Activated CD8-positive, alpha-beta T cell treated with anti-CD3 and anti-CD28 coated beads, Interleukin-2, amount 10 ng/mL, durations not matched to agents 7 days and 5 days (primary cell): ENCODE measurements at places on chromosomes 4 and X.

DNA sequence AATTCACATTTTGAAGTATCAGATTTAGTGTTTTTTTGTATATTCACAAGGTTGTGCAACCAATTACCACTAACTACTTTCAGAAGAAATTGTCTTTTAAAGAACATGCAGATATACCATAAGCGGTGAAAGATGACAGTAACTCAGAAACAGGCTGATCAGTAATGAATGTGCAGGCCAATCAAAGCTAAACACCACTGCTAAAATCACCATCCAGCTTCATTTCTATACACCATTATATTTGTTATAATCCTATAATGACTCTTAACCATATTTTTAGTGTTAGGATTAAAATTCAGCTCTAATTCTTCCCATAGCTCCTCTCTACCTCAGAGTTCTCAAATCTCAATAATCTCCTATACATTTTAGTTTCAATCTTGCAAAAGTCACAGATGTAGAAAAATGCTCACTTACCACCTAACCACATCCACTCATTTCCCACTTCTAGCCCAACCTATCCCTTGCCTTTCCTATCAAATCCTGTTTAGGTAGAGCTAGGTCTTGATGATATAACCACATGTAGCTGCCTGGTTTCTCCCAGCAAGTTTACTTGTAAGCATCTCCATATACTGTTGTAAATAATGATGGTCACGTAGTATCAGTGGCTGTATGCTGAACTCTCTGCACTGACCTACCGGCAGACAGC lies 16.6 kb downstream of the COQ2 start:
- H3K4me1 ChIP-seq: peaks cover 19% of the 10 kb centered on the region
- H3K36me3 ChIP-seq: peaks cover 45% of the 10 kb centered on the region
- DNase-seq: no peak
- H3K4me3 ChIP-seq: no peak overlapping the region
- no peak overlapping the region for H3K27ac ChIP-seq

- no peaks in the 10 kb centered on the region for H3K36me3 ChIP-seq
- no peaks in the 10 kb centered on the region for H3K4me1 ChIP-seq
- H3K27ac ChIP-seq: no peak overlapping the region
These were observed 46.1 kb downstream of the LAS1L start for GRCh38 chrX:65488495-65488894.

GRCh38 chr4:129514852-129515251 lies 418.9 kb downstream of the C4orf33 start:
- no peaks in the 10 kb centered on the region for H3K27me3 ChIP-seq
- no peaks in the 10 kb centered on the region for H3K4me1 ChIP-seq
- no peaks in the 10 kb centered on the region for H3K36me3 ChIP-seq
- H3K4me3 ChIP-seq: no peak overlapping the region

DNA sequence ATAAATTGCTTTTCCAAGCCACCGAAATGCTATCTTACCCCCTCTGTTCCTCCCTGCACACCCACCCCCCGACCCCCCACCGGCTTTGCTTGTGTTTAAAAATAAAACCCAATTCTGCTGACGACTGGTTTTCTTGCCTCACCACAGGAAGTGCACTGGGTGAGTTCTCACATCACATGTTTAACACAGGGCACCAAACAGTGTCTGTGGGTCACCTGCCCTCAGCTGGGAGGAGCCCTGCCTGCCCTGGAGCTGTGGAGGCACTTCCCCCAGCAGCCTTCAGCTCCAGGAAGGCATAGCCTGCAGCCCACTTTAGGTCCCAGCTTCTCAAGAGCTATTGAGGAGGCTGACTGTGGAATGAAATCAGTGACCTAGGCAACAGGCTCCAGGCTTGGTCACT lies 8.8 kb downstream of the TMEM255A start:
- peak overlapping the region; percentile 7 for H3K4me3 ChIP-seq
- peaks cover 9% of the 10 kb centered on the region for H3K27me3 ChIP-seq
- H3K27ac ChIP-seq: no peak overlapping the region
- peaks cover 21% of the 10 kb centered on the region for H3K4me1 ChIP-seq
- no peaks in the 10 kb centered on the region for H3K36me3 ChIP-seq

GRCh38 chr4:140704392-140704960 lies 51.7 kb downstream of the TBC1D9 start:
- H3K27me3 ChIP-seq: peaks cover 7% of the 10 kb centered on the region
- H3K36me3 ChIP-seq: no peaks in the 10 kb centered on the region
- H3K27ac ChIP-seq: no peak overlapping the region

DNA sequence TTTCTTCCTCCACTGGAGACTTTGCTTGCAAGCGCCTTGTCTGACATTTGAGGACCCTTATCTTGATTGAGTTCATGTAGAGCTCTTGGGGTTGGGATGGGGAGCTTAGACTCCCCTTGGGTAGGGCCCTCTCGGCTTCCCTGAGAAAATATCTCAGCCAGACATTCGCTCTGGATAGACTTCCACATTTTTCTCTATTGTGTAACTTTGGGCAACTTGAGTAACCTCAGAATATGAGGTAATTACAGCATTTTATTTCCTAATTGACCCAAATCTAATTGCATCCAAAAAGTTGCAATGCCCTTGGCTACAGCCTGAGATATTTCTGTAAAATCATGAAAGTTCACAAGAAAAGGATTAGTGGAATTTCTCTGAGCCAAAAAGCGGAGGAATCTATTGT lies 102.8 kb upstream of the MXRA5 start:
- H3K27ac ChIP-seq: no peak overlapping the region
- H3K36me3 ChIP-seq: no peaks in the 10 kb centered on the region
- no peaks in the 10 kb centered on the region for H3K27me3 ChIP-seq
- DNase-seq: no peak

- H3K4me3 ChIP-seq: no peak overlapping the region
- no peak for DNase-seq
- no peaks in the 10 kb centered on the region for H3K4me1 ChIP-seq
- H3K27me3 ChIP-seq: no peaks in the 10 kb centered on the region
These were observed 570.9 kb downstream of the MID1IP1 start for GRCh38 chrX:39372115-39372514.

DNA sequence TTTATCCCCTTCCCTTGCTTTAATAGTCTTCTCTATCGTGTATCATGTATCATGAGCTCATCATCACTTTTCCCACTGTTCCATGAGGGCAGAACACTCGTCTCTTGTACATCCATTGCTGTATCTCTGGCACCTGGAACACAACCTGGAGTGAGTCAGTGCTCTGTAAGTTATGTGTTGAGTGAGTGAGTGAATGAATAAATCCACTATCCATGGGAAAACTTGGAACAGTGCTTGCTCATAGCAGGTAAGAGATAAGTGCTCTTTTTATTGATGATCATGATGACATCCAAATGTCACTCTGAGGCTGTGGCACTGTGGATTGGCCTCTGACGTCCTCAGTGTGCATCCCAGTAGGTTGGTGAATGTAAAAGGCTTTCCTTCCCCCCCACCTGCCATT lies 4.3 kb downstream of the FGFBP1 start:
- DNase-seq: no peak
- H3K27ac ChIP-seq: no peak overlapping the region
- peaks cover 4% of the 10 kb centered on the region for H3K4me1 ChIP-seq
- H3K27me3 ChIP-seq: peaks cover 12% of the 10 kb centered on the region

GRCh38 chr4:74305000-74305399 lies 3.3 kb upstream of the EPGN start:
- H3K4me3 ChIP-seq: no peak overlapping the region
- peaks cover 6% of the 10 kb centered on the region for H3K4me1 ChIP-seq
- H3K27ac ChIP-seq: no peak overlapping the region
- no peaks in the 10 kb centered on the region for H3K36me3 ChIP-seq
- no peaks in the 10 kb centered on the region for H3K27me3 ChIP-seq

- no peak overlapping the region for H3K4me3 ChIP-seq
- H3K27me3 ChIP-seq: no peaks in the 10 kb centered on the region
- no peak overlapping the region for H3K27ac ChIP-seq
- no peaks in the 10 kb centered on the region for H3K36me3 ChIP-seq
These were observed 128.1 kb downstream of the MFAP3L start for GRCh38 chr4:169898095-169898494.

GRCh38 chr4:42843694-42844093 lies 48.8 kb upstream of the GRXCR1 start:
- no peak overlapping the region for H3K4me3 ChIP-seq
- H3K27me3 ChIP-seq: peaks cover 2% of the 10 kb centered on the region
- no peaks in the 10 kb centered on the region for H3K36me3 ChIP-seq
- H3K4me1 ChIP-seq: no peaks in the 10 kb centered on the region
- no peak overlapping the region for H3K27ac ChIP-seq
- no peak for DNase-seq

DNA sequence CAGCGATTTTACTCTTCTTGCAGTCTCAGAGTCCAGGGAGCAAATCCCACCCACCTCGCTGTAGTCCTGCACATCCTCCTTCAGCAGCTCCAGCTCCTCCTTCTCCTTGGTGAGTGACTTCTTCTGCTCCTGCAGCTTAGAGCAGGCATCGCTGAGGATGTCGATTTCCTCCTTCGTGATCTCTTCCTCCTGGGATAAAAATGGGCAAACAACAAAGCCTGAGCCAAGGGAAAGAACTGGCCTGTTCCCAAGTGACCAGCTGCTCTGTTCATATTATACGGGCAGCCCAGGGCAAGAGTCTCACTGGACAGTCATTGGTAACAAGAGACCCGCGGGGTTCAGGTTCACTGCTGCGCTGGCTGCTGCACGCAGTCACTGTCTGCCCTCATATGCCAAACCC lies 26.2 kb downstream of the FGFR3 start:
- DNase-seq: no peak
- no peak overlapping the region for H3K4me3 ChIP-seq
- no peaks in the 10 kb centered on the region for H3K27me3 ChIP-seq

GRCh38 chr4:129747756-129748155 lies 651.8 kb downstream of the C4orf33 start:
- DNase-seq: no peak
- H3K27me3 ChIP-seq: no peaks in the 10 kb centered on the region
- no peak overlapping the region for H3K27ac ChIP-seq
- H3K4me1 ChIP-seq: no peaks in the 10 kb centered on the region

DNA sequence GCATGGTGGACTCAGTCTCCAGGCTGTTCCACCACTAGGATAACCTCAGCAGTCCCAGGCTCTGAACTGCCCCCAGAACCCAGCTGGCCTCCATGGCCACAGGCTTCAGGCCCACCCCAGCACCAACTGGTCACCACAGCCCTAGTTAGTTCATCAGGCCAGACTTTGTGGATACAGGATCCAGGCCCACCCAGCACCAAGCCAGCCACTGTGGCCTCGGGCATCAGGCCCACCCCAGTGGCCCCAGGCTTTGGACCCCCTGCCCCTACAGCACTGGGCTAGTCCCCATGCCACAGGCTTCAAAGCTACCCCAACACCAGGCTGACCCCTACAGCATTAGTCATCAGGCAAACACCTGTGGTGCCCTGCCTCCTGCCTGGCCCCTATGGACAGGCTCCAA lies 50.0 kb downstream of the ZCCHC13 start:
- no peak overlapping the region for H3K4me3 ChIP-seq
- H3K27me3 ChIP-seq: no peaks in the 10 kb centered on the region
- no peak overlapping the region for H3K27ac ChIP-seq
- H3K36me3 ChIP-seq: no peaks in the 10 kb centered on the region

- no peaks in the 10 kb centered on the region for H3K36me3 ChIP-seq
- no peaks in the 10 kb centered on the region for H3K27me3 ChIP-seq
- no peak for DNase-seq
- no peaks in the 10 kb centered on the region for H3K4me1 ChIP-seq
These were observed 117.6 kb downstream of the MAB21L2 start for GRCh38 chr4:150699599-150699998.

- peaks cover 3% of the 10 kb centered on the region for H3K4me1 ChIP-seq
- H3K36me3 ChIP-seq: no peaks in the 10 kb centered on the region
- no peak overlapping the region for H3K27ac ChIP-seq
- no peak for DNase-seq
- H3K27me3 ChIP-seq: peaks cover 12% of the 10 kb centered on the region
These were observed 4.8 kb downstream of the SLC16A2 start for GRCh38 chrX:74426071-74426470.

- H3K27me3 ChIP-seq: no peaks in the 10 kb centered on the region
- no peaks in the 10 kb centered on the region for H3K36me3 ChIP-seq
- no peak for DNase-seq
- H3K4me3 ChIP-seq: no peak overlapping the region
These were observed 260.5 kb upstream of the DDX53 start for GRCh38 chrX:22739276-22739675.

GRCh38 chr4:33369446-33369845 lies 2649.3 kb downstream of the PCDH7 start:
- no peak overlapping the region for H3K27ac ChIP-seq
- no peaks in the 10 kb centered on the region for H3K27me3 ChIP-seq
- DNase-seq: no peak
- no peak overlapping the region for H3K4me3 ChIP-seq

DNA sequence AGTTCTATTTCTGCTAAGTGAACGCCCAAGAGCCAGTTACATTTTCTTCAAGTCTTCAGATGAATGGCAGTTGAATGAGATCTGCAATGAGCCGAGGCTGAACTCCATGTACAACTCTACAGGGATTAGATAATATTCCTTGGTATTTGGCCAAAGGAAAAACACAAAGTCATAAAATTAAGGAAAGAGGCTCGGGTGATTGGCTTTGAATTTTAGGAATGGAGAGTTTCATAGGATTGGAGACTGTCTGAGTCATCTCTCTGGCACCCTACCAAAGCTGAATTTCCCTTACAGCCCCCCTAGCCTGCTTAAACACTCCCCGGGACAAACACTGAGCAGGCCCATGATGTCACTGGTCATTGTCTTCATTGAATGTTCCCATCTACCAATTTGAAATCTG lies 188.0 kb upstream of the C1QTNF7 start:
- H3K4me1 ChIP-seq: peaks cover under 1% of the 10 kb centered on the region
- no peaks in the 10 kb centered on the region for H3K36me3 ChIP-seq
- peaks cover 6% of the 10 kb centered on the region for H3K27me3 ChIP-seq
- H3K27ac ChIP-seq: no peak overlapping the region
- DNase-seq: no peak

GRCh38 chr4:66123190-66123589 lies 452.9 kb upstream of the EPHA5 start:
- no peak for DNase-seq
- H3K36me3 ChIP-seq: no peaks in the 10 kb centered on the region
- no peak overlapping the region for H3K27ac ChIP-seq
- no peak overlapping the region for H3K4me3 ChIP-seq

DNA sequence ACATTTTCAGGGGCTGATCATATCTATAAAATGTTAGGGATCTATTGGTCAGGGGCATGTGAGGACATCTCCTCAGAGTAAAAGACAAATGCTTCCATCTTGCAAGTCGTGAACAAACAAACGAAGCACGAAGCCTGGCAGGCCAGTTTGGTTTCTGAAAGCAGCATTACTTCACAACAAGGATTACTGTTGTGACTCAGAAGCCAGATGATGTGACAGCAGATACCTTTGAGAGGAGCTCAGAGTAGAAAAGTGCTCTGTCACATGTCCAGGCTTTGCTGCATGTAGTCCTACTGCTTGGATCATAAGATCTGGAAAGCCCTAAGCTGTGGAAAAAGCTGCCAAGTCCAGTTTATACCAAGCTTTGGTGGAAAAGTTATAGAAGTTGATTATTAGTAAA lies 1827.2 kb downstream of the ARAP2 start:
- no peak for DNase-seq
- no peak overlapping the region for H3K4me3 ChIP-seq
- no peaks in the 10 kb centered on the region for H3K36me3 ChIP-seq
- no peaks in the 10 kb centered on the region for H3K27me3 ChIP-seq

- H3K27me3 ChIP-seq: no peaks in the 10 kb centered on the region
- no peak overlapping the region for H3K27ac ChIP-seq
- H3K4me1 ChIP-seq: peaks cover 3% of the 10 kb centered on the region
These were observed 166.4 kb downstream of the NSUN7 start for GRCh38 chr4:40916218-40916555.
